ENCODE measurements at places on chromosomes 7 and 10.

DNA sequence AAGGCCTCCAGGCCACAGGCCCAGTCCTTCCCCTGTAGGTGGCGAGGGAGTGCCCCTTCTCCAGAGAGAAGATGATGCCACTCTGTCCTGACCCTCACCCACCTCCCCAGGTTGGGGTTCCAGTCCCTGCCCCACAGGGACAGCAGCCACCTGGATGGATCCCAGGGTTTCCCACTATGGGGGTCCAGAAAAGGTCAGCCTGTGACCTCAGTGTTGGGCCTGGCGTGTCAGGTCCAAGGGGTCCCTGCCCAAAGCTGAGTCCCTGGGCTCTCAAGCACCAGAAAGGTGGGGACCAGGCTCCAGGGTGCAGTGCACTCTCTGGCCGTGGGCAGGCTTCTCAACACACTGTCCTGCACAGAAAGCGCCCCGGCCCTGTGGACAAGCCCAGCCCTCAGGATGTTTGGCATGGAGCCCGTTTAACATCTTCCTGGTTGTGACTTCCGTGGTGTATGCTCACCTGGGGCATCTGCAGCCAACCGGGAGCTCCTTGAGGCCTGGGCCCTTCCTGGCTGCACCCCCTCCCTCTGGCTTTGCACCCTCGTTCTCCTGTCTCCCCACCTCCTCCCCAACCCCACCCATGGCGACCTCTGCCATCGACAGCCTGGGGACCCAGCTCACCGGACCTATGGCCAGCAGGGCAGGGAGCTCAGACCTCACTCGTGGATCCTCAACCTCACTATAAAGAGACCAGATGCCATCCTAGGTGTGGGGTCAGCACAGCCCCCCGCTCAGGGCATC, 58.3 kb upstream of the PPP2R2D start:
- DNase-seq = no peak

- DNase-seq = peak; percentile 65
These were observed 652 bp downstream of the KAZALD1 start for GRCh38 chr10:101062232-101063049.

DNA sequence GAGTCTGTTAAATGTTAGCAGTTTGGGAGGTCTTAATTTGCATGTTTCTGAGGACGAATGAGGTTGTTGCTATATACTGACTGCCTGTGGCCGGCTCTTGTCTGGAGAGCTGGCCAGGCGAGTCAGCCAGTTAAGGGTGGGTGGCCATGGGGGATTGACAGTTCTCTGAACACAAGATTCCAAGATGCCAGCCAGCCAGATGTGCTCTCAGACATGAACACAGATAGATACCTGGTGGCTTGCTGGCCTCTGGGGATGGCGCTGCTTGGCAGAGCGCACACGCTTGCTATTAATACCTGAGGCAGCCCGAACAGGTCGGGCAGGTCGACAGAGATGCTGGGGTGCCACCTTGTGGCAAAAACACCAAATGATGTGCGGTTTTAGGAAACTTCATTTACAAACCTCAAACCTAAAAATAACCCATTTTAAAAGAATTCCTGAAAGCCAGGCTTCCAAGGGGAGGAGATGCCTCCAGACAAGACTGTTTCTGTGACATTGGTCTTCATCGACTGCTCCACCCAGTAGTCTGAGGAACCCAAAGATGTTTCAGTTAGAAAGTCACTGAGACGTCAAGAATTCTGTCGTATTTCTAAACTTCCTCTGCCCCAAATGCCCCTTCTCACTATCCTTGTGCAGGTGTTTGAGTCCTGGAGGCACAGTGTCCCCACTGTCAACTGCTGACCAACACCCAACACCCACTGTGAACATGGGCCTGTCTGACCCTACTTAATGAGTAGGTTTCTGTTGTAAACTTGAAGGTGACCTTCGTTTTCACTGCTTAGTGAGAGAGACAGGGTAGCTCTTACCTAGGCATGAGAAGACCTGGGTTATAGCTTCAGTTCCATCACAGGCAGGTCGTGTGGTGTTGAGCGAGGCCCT, 123.4 kb downstream of the NT5C2 start:
- DNase-seq = peak; percentile 47

DNA sequence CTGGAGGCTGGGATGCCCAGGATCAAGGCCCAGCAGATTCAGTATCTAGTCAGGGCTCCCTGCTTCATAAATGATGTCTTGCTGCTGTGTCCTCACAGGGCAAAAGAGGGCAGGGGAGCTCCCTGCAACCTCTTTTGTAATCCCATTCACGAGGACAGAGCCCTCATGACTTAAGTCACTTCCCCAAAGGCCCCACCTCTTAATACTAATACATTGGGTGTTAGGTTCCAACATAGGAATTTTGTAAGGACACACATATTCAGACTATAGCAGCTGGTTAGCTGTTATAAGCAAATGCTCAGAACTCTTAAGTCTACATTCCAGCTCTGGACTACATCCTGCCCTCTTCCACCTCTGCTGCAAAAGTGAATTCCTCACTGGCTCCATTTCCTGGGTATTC, 63.0 kb downstream of the VOPP1 start:
- no peak for DNase-seq

- DNase-seq = no peak
These were observed 99.7 kb downstream of the TNS3 start for GRCh38 chr7:47482013-47482875.
